ENCODE measurements at places on chromosomes 5 and 9.

GRCh38 chr5:150605546-150605945 is 34.9 kb upstream of the SYNPO start:
- no peak for DNase-seq

DNA sequence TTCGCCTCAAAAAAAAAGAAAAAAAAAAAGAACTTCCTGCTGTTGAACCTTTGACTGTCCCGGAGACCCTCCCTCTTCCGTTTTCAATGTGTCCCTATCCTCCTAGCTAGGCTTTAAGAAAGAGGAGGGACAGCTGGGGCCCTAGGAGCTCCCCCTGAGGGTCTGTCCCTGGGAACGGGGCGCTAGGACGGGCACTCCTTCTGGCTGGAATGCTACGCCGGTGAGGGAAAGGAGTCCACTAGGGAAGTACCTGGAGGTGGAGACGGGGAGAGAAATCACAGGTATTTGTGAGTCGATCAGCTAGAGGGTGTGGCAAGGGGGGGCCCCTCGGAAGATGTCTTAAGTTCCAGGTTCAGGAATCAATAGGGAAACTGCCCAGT is 4.6 kb downstream of the SIT1 start:
- DNase-seq, result no peak

- DNase-seq, result no peak
Observed at GRCh38 chr9:100459963-100460362, 13.0 kb upstream of the TMEFF1 start.

GRCh38 chr9:20984506-20984905 is 46.9 kb downstream of the HACD4 start:
- DNase-seq, result no peak

- DNase-seq, result no peak
Observed at GRCh38 chr5:39131210-39132127, 57.3 kb upstream of the RICTOR start.

DNA sequence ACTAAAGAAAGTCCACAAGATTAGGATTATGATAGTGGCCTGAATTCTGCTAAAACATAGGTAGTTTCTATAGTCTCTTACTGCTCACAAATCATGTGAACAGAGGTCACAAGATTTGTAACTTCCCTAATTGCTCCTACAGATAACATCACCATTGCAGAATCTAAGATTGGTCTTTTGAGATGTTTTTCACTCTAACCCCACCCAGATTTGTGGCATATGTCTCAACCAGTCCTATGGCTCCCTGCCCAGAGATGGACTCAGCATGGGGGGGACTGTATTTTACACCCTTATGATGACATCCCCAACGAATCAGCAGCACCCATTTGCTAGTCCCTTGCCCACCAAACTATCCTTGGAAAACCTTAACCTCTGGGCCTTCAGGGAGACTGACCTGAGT is 1046.2 kb downstream of the CDH12 start:
- DNase-seq, result no peak

GRCh38 chr9:80651044-80651443 is 1038.3 kb downstream of the TLE1 start:
- no peak for DNase-seq

DNA sequence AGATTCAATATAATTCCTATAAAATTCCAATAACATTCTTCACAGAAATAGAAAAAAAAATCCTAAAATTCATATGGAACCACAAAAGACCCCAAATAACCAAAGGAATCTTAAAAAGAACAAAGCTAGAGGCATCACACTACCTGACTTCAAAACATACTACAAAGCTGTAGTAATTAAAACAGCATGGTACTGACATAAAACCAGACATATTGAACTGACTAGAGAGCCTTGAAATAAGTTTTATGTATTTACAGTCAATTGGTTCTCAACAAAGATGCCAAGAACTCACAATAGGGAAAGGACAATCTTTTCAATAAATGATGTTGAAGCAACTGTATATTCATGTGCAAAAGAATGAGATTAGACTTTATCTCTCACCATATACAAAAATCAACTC is 36.9 kb downstream of the BTNL9 start:
- DNase-seq, result no peak

GRCh38 chr9:70347046-70347445 is 67.4 kb downstream of the KLF9 start:
- DNase-seq, result no peak

DNA sequence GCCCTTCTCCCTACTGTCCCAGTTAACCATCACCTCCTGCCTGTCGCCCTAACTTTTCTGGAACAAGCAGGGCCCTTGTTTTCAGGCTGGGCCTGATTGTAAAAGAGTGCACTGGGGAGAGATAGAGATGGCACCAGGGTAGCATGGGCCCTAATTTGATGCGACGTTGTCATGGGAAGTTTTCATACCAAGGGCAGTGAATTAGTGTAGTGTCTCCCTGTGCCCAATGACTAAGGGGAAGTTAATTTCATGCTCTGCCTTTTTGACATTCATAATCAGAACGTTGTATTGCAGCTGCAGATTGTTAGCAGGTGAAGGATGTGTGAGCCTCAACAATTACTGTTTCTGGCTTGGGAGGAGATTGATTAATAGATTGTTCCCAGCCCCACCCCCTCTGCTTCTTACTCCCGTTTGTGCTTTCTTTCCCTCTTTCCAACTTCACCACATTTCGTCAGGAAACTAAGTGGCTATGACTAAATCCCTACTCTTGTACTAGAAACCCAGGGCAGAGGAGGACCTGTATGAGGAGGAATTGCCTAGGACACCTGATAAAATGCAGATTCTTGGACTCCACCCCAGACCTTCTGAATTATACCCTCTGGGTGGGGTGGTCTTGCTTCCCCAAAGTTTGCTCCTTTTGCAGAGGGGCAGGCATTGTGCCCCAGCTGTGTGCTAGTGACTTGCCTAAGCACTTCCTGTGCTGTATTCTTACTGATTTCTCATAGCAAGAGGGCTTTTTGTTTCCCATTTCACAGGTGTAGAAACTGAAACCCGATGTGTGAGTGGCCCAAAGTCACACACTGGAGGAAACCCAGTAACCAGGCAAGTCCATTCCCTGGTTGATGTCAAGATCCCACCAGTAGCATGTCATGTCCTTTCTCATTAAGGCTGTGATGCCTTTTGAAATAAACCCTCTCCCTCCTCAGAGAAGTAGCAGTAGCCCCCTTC is 56.3 kb downstream of the DAB2IP start:
- DNase-seq, result peak; percentile 69

DNA sequence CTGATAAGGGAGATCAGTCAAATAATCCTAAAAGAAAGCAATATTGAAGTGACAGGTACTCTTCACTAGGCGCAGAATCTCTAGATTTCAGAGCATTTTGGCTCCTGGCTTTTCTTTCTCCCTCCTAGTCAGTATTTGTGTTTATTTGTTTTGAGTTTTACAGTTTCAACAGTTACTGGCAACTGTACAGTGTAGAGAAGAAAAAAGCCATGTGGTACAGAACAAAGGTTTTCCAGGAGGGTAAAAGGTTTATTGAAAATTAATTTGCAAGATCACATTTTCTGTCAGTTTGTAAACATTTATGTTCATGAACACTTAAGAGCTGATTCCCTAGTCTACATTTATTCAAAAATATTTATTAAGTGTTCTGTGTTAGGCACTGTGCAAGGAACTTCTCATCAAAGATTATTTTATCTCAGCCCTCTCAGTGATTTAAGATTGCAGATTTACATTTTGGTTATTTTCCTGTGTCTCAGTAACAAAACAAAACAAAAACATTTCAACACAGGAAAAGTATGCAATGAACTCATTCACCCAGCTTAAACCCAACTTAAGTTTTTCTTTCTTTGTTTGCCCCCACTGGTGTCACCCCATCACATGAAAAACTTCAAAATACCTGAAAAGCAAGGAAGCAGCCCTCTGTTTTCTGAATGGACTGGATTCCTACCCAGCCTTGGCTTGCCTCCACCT is 12.9 kb downstream of the MINAR2 start:
- DNase-seq, result no peak

DNA sequence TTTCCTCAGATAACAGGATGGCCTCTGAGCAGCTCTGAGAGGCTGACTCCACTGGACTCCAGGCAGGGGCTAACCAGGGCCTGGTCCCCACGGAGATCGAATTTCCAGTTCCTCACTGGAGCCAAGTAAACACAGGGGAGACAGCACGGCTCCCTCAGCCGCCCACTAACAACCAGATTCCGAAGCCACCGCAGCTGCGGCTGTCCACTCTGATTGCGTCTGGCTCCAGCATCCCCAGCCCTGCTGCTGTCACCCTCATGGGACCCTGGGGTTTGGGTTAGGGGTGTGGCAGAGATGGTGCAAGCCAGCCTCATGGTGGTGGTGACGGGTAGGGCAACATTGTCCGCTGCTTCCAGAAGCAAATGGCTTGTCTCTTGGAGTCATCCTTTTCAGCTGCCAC is 172.6 kb downstream of the RGS3 start:
- DNase-seq, result no peak

DNA sequence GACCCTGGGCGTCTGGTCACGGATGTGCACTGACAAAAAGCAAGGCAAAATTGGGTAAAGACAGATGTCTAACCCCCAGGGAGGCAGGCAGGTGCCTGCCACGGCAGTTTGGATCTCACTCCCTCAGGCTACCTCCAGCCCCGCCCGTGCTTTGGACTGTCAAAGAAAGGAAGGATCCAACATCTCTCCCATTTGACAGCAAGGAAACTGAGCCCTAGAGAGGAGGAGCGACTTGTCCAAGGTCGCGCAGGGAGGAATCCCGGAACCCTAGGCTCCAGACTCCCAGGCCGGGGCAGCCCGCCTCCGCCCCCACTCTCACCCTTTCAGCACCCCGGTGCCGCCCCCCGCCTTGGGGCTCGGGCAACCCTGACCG is 376 bp downstream of the GOLGA1 start:
- DNase-seq, result peak; percentile 11

DNA sequence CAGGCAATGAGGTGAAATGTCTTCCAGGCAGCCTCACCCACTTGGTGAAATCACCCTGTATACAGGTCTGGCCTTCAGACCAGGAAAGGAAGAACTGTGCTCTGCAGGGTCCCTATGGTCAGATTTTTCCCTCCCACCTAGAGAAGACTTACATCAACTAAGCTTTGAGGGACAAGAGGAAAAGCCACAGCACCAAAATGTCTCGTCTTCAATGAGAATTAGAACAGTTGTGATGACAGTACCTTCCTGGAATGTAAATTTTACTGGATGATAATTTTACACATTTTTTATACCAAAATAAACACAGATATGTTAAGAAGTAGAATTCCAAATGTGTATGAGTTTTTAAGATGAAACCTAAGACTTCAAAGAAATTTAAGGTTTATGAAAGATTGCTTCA is 283.9 kb downstream of the SPOCK1 start:
- no peak for DNase-seq

GRCh38 chr9:116471093-116471906 is 215.8 kb upstream of the TRIM32 start:
- DNase-seq, result no peak

DNA sequence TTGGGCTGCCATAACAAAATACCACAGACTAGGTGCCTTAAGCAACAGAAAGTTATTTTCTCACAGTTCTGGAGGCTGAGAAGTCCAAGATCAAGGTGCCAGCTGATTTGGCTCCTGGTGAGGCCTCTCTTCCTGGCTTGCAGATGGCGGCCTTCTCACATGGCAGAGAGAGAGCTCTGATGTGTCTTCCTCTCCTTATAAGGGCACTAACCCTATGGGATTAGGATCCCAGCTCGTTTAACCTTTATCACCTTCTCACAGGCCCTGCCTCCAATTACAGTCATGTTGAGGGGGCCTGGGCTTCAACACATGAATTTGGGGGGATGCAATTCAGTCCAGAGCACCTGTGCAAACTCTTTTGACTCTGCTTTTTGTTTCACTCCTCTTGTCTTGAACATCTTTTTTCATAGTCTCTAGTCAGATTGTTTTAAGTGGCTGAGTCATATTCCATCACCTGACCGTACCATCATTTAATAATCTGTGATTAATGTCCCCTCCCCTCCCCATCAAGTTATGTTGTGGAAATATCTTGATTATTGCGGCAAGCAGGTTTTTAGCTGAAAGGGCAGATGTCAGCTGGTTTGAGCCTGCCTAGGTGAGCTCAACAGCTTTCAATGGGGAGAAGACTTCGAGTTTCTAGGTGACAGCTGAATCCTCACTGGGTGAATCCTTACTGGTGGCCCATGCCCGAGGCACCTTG is 61.8 kb downstream of the NDFIP1 start:
- no peak for DNase-seq

- DNase-seq, result no peak
Observed at GRCh38 chr5:176415240-176415951, 943 bp downstream of the CLTB start.

DNA sequence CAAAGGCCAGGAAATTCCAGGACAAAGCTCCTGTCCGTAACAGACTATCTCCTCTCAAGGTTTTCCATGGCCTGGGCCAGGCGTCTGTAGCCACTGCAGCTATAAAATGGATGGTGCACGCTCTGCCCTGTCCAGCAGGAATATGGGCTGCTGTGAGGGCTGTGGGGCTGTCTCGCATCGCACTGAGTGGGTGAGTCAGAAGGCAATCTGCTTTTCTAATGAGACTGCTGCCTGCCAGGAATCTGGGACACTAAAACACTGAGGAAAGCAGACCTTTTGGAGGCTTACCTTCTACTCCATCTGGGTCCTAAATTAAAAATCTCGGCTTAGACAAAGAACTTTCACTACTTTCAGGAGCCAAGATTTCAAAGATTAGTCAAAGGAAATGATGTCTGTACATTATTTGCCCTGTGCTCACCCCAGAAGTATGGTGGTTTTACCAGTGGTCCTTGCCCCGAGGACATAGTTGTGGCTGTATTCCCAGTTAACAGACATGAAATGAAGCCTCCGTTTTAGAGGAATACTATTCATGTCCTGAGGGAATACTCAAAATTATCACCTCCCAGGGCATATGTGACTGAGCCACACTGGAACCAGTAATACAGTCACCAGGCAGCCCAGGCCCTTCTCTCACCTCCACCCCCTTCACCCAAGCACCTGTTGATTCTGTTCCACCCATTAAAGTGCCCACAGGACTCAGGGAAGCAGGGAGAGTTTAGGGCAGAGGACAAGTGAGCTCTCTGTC is 56.4 kb downstream of the PFDN1 start:
- no peak for DNase-seq

DNA sequence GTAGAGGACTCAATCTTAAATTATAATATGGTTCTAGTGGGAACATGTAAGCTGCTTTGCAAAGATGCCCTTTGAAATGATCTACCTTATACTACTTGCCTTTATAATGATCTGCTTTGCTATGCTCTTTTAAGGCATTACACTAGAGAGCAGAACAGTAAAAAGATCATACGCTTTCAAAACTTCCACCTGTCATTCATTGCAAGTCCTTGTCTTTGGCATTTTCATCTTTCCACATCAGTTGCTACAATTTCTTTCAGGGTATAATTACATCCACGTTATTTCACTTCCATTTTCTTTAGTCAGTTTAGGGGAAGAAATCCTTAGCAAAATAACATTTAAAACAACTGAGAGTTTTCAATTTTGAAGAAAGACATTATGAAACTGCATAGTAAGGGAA is 80.3 kb downstream of the ACTBL2 start:
- no peak for DNase-seq

All from GM12891 (cell line).